ENCODE measurements at places on chromosomes 6 and 20. TPM values are rescaled to one million over a fixed set of nuclear protein-coding genes. Genes with fewer than 3 reads are reported as not detected.

- DNase-seq = no peak
These were observed 20.3 kb downstream of the TBPL1 start for GRCh38 chr6:133973109-133973971.

DNA sequence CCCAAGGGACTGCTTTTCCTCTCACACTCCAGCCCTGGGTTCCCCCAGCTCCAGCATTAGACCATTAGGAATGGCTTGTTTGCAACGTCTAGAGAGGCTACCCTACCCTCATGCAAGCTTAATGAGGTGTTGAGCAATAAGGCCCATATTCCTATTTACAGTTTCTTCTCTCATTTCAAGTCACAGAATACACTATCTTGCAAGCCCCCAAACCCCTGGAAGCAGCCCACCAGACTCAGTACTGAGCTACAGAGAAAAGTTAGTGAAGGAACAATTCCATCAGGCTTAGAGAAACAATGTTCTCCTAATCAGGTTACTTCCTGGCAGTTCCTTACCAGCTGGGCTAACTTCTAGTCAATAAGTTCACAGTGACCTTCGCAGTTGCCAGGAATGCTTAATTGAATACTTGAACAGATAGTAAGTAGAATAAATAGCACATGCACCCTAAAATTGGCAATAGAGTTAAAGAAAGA lies 606.5 kb upstream of the NOX3 start:
- DNase-seq = no peak

The CRISP2 gene
- total RNA-seq = not detected

DNA sequence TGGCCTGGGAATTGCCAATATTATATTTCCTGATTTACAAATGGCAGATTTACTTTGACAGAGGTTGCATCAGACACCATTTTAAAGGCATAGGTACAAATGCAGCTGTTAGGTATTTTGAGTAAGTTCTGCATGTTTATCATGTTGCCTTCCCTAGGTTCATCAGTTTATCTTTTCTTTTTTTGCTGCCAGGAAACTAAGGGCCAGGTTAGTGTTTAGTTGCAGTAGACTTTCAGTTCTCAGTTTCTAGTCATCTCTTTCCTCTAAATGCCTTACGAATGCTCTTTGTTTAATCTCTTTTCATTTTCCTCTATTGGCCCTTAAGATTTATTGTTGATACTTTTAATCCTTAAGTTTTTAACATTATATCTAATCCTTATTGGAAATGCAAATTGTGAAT lies 129.9 kb downstream of the SMAP1 start:
- DNase-seq = no peak

GRCh38 chr6:64874776-64875175 lies 832.2 kb downstream of the EYS start:
- DNase-seq = no peak
